Stimulated activated naive CD8-positive, alpha-beta T cell treated with anti-CD3 and anti-CD28 coated beads, Interleukin-15, Interleukin-2, amounts not matched to agents 100 U/mL and 50 U/mL, for 24 hours (primary cell): ENCODE measurements at places on chromosomes 13 and 19.

DNA sequence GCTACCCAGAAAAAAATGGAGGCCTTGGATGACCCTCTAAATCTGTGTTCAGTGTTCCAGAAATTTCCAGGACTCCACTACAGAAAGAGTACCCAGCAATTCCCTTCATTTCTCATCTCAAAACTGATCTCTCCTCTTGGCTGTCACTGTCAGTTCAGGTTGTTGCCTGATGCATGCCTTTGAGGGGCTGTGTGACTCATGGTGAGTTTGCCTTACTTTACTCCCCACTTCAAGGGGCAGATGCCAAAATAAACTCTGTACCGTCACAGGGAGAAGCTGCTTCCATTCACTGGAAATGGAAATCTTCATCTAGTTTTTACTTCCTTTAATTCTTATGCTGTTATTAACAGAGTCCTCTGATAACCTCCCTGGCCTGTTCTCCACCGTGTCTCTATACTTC lies 1075.0 kb downstream of the DIAPH3 start:
- no peak for DNase-seq

- no peak for DNase-seq
These were observed 49.4 kb downstream of the SACS start for GRCh38 chr13:23384111-23384510.

DNA sequence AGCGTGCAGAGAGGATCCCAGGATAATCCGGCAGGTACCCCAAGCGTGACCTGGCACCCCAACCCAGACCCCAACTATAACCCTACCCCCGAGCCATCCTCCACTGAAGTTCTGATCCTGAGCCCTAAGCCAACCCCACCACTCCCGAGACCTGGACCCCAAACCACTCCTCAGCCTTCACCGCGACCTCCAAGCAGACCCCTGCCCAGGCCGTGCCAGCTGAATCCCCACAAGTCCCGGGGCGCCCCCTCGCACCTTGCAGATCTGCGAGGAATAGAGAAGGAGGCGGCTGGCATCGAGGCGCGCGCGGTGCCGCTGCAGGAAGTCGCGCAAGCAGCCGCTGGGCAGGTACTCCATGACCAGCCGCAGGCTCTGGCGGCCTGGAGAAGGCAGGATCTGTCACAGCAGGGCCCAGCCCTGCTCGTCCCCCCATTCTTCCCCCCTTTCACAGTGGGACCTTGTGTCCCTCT lies 10.1 kb upstream of the INSL3 start:
- DNase-seq: no peak

DNA sequence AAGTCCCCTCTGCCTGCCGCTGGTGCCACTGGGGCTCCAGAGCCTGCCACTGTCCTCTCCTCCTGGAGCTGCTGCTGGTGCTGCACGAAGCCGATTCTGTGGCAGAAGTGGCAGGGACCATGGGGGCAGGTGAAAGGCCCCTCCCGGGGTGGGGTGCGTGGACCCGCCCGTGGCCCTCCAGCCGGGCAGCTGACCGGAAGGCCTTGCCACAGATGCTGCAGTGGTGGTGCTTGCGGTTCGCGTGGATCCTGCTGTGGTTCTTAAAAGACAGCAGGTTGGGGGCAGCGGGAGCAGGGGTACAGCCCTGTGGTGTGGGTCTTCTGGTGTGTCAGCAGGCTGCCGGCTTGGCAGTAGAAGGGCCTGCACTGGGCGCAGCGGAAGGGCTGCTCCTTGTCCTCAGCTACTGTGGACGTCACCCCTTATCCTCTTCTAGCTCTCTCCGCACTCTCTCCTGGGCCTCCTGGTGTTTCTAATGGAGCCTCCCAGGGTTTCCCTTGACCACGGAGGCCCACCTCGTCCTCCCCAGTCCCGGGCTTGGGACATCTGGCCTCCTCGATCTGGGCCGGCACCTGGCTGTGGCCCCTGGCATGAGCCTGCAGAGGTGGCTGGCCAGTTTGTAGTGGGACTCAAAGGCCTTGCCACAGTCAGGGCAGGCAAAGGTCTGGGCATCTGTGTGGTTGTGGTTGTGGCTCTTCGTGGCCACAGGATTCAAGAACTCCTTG lies 380.4 kb downstream of the OLFM4 start:
- no peak for DNase-seq

- DNase-seq: no peak
These were observed 75.9 kb downstream of the MYCBP2 start for GRCh38 chr13:77250975-77251374.

GRCh38 chr19:51687791-51688670 lies 5.1 kb upstream of the SPACA6 start:
- no peak for DNase-seq

GRCh38 chr13:104534847-104535246 lies 1468.6 kb upstream of the SLC10A2 start:
- DNase-seq: no peak

DNA sequence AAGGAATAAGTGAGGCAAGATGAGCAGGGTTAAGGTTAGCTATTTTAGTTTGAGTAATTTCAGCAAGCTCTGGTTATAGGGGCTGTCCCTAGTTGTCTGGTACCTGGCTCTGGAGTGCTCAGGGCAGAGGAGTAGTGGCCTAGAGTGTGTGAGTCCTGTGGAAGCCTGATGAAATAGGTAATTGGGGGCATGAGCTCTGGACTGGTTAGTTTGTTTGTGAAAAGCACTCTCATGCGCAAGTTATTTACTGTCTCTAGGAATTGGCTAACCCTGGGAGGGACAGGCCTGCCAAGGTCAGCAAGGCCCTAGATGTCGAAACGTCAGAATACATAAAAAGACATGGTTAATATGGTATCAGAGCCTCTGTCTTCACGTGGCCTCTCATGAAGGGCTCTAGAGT lies 900.1 kb downstream of the PCDH17 start:
- DNase-seq: no peak

- no peak for DNase-seq
These were observed 327.5 kb upstream of the DACH1 start for GRCh38 chr13:72194523-72194922.

DNA sequence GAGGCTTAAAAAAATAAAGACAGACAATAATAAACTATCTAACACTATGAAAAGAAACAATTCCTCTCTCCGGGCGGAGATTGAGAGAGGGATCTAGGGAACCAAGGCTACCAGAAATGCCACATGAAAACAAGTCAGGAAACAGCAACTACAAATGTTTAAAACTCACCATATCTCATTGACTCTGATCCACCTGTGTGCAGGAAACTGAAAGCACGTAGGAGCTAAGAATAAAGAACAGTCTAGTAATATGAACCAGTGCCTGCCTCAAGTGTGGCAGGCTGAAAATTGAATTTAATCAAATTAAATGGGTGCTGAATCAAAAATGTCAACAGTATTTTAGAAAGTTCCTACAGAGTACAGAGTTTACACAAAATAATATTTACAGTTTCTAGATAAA lies 1701.0 kb downstream of the SLITRK5 start:
- DNase-seq: no peak

- no peak for DNase-seq
These were observed 23.0 kb upstream of the NDFIP2 start for GRCh38 chr13:79457948-79458347.

DNA sequence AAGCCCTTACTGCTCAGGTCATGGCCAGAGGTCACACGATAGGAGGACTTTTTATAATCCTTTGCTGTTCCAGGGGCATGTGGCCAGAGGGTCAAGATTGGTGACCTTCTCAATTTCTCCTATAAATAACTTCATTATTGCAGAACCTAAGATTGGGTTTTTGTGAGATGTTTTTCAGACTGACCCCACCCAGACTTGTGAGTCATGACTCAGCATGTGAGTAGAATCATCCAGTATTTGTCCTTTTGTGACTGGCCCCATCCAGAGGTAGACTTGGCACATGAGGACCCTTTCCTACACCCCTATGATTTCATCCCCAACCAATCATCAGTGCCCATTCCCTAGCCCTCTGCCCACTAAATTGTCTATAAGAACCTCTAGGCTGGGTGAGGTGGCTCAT lies 84.5 kb upstream of the ABCC4 start:
- DNase-seq: no peak

DNA sequence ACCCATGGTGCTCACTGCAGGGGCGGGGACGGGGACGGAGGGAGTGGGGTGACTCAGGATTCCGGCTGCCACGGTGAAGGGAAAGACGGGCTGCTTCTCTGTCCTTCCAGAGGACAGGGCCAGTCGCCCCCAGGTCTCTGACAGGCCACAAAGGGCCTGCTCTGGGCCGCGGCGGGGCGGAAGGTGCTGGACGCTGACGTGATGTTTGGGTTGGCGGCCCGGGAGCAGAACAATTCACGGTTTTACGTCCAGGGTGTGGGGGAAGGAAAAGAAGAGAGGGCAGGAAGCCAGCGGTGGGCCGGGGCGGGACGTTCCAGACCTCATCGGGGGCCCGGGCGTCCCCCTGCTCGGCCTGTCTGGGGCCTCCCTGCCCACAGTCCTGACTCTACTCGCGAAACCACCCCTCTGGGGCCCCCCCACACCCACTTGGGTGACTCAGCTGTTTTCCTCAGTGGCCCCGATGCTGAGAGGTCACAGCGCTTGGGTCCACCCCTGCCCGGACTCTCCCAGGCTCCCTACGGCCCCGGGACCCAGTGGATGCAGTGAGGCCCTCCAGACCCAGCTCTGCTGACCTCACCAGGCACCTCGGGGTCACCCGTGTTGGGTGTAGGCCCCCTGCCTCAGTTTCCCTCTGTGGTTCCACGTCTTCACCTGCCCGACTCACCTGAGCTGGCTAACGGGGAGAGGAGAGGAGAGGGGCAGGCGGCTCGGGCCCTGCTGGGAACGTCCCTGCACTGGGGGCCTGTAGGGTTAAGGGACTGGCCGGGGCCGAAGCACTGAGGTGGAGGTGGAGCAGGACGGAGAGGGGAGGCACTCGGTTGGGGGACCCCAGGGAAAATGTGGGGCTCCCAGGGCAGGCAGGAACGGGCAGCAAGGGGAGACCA lies 29.2 kb downstream of the PIP5K1C start:
- DNase-seq: peak; percentile 83

GRCh38 chr19:50326101-50326664 lies 3.0 kb downstream of the KCNC3 start:
- DNase-seq: no peak

GRCh38 chr13:40232311-40233040 lies 434.0 kb downstream of the FOXO1 start:
- DNase-seq: no peak

GRCh38 chr13:100305398-100305797 lies 216.5 kb downstream of the PCCA start:
- no peak for DNase-seq

DNA sequence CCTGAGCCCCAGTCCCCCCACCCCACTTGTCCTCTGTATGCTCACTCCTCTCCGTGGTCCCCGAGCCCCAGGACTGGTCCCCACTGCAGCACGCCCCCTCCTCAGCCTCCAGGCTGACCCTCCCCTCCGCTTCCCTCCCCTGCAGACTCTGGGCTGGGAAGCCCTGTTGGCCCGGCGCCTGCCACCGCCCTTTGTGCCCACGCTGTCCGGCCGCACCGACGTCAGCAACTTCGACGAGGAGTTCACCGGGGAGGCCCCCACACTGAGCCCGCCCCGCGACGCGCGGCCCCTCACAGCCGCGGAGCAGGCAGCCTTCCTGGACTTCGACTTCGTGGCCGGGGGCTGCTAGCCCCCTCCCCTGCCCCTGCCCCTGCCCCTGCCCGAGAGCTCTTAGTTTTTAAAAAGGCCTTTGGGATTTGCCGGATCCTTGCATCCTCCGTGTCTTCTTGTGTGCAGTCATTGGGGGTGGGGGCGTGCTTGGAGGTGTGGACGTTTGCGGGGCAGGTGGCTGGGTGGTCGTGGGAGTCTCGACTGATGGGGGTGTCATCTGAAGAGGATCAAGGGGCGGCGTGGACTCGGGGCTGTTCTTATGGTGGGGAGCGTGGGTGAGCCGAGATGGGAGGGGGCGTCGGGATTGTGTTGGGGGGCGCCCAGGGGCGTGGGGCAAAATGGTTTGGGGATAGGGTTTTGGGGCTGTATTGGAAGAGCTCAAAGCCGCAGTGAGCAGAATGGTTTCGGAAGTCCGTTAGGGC lies 3.5 kb downstream of the PTGER1 start:
- DNase-seq: no peak

GRCh38 chr13:45422731-45423292 lies 4.6 kb upstream of the SLC25A30 start:
- DNase-seq: no peak

DNA sequence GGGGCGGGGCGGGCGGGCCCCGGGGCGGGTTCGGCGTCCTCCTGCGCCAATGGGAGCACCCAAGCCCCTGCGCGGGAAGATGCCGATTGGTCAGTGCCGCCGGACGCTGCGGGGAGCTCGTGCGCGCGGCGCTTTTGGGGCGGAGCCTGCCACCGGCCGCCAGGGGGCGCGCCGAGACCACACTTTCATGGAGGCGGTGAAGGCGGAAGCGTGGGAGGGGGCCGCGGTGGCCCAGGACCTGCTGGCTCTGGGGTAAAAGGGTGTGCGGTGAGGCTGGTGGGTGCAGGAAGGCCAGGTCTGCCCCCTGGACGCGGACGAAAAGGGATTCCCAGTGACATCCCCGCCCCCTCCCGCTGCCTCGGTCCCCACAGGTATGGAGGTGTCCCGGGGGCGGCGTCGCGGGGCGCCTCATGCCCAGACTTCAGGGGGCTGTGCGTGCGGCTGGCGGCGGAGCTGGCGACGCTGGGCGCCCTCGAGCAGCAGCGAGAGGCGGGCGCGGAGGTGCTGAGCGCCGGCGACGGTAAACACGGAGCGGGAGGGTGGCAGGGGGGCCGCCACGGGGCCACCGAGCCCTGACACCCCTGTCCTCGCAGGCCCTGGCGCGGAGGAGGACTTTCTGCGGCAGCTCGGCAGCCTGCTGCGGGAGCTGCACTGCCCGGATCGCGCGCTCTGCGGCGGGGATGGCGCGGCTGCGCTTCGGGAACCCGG lies at the start of gene FAM98C:
TSS of gene FAM98C (plus strand) at position 127 of the 708 bp plus-strand sequence. CDS start at position 188, 61 bp downstream.
- DNase-seq: peak; percentile 97

DNA sequence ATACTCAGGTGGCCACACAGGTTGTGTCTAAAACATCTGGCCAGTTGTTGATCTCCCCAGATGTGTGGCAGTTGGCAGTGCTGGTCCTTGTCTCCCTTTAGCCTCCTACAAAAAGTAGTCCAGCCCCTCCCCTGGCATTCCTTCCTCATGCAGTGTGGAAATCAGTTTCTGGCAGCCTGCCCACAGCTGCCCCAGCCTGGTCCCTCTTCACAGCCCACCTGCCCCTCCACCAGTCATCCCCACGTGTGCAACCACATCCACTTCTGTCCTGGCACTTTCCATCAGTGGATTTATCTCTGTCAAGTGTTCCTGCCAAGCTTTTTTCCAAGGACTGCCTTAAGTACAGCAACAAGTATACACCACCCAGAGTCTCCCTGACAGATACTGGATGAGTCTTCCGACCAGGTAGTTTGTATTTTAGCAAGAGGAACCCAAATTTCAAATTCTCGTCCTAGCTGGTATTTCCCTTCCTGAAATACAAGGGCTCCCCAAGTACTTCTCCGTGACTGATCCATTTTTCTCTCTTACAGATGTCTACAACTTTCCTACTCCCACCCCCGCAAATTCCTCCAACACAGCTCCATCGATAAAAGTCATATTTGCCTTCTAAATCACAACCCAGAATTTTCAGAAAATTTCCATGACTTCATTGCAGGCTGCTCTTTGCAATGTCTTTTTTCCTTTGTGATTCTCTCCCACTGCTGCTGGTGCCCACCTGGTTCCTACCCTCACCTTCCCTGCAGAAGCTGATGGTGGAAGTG lies 313.5 kb downstream of the FOXO1 start:
- no peak for DNase-seq

- DNase-seq: peak; percentile 78
These were observed 1.9 kb downstream of the FOXO1 start for GRCh38 chr13:40664350-40665125.
